ENCODE measurements at places on chromosomes 13 and 19.

- no peak for DNase-seq
These were observed 18.9 kb upstream of the EPHX3 start for GRCh38 chr19:15251010-15251748.

- DNase-seq: no peak
These were observed 554.0 kb upstream of the SPRY2 start for GRCh38 chr13:80894917-80895316.

GRCh38 chr19:17390665-17391370 is 3.2 kb downstream of the CCDC194 start:
- peak; percentile 78 for DNase-seq

DNA sequence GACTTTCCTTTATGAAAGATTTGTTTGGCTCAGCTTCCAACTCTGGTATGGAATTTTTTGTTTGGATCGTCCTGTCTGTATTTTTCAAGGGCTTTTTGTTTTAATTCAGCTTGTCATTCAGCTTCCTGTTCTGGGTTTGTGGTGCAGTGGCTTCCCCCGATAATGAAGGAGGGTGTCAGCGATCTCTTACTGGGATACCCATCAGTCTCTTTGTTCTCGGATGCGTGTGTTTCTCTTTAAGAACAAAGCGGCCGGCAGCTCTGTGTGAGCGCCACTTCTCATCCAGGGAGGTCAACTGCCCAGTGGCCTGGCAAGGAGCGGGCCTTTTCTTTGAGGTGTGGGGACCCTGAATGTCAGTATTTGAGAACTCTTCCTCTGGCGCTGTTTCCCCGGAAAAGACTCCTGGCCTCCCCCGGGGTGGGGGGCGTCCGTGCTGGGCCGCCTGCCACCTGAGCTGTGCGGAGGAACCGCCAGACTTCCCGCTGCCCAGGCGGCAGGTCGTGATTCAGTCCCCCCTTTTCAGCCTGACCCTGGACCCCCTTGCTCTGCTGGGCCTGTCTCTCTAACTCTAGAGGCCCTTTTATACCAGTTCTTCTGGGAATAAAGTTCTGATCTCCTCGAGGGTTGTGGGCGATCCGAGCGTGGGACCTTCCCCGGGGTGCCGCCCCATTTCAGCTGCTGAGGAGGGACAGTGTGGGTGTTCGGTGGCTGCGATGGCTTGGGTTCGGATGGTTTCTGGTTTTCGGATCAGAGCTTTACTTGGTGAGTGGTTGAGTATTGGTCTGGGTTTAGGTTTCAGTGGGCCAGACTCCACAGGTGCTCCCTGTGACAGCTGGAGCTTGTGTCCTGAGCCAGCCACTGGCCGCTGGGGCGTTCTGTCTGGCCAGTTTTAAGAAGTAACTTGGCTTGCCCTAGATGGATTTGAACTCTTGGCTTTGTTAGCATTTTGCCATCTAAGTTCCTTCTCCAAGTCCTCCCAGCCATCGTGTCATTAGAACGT is 3.4 kb downstream of the SF3A2 start:
- DNase-seq: no peak

DNA sequence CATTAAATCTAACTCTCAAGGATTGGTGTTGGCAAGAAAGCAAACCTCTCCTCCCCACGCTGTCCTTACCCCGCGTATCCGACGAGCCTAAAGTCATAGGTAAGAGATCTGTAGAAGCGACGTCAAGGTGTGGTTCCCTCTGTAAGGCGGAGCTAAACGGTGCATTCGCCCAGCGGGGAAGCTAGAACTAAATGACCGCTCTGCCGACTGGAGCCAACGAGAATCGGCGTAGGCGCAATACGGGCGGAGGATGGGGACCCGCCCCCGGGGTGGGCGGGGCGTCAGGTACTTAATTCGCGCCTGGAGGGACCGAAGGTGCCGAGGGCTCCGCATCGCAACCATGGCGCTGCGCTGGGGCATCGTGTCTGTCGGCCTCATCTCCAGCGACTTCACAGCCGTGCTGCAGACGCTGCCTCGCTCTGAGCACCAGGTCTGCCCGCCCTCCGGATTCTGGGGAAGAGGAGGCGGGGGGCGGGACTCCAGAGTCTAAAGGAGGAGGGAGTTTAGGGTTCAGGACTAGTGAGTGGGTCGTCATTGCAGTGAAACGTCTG is at the start of gene DHDH:
DHDH (plus strand) TSS at position 318 of the 551 bp plus-strand sequence; CDS start at position 341, 23 bp downstream.
- no peak for DNase-seq

DNA sequence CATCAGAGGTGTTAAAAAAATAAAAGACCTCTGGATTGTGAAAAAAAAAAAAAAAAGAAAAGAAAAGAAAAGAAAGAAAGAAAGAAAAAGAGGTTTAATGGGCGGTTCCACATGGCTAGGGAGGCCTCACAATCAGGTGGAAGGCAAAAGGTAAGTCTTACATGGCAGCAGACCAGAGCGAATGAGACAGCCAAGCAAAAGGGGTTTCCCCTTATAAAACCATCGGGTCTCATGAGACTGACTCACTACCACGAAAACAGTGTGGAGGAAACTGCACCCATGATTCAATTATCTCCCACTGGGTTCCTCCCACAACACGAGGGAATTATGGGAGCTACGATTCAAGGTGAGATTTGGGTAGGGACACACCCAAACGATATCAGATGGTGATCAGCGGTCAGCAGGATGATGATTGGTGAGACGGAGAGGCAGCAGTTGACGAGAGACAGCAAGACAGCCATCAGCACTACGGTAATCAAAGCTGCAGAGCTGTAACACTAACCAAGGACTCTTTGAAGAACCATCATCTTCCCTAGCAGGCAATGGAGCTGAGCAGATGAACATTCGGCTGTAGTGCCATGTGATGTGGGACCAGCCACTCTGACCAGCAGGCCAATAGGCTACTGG is 3.9 kb upstream of the CD209 start:
- DNase-seq: no peak

- DNase-seq: no peak
These were observed 25.6 kb downstream of the DHRS12 start for GRCh38 chr13:51778392-51778791.

GRCh38 chr19:13022859-13023636 is 27.8 kb downstream of the NFIX start:
- DNase-seq: peak; percentile 73

Measured in tibial nerve (tissue), 4 donors.